ENCODE measurements at places on chromosomes 6 and 20. TPM values are rescaled to one million over a fixed set of nuclear protein-coding genes. Genes with fewer than 3 reads are reported as not detected.

Gene RCAN2
- total RNA-seq, result 48.3 TPM

- H3K4me3 ChIP-seq, result no peak overlapping the region
- H3K27ac ChIP-seq, result no peak overlapping the region
- H3K4me1 ChIP-seq, result no peaks in the 10 kb centered on the region
Observed at GRCh38 chr6:36650848-36651478, 27.6 kb upstream of the CDKN1A start.

- H3K27me3 ChIP-seq, result peaks cover 2% of the 10 kb centered on the region
- H3K4me3 ChIP-seq, result peak overlapping the region; percentile 70
- peaks cover 11% of the 10 kb centered on the region for H3K4me1 ChIP-seq
- peak overlapping the region; percentile 85 for H3K27ac ChIP-seq
- no peaks in the 10 kb centered on the region for H3K36me3 ChIP-seq
Observed at GRCh38 chr6:21597801-21598673, 4.5 kb downstream of the SOX4 start.

DNA sequence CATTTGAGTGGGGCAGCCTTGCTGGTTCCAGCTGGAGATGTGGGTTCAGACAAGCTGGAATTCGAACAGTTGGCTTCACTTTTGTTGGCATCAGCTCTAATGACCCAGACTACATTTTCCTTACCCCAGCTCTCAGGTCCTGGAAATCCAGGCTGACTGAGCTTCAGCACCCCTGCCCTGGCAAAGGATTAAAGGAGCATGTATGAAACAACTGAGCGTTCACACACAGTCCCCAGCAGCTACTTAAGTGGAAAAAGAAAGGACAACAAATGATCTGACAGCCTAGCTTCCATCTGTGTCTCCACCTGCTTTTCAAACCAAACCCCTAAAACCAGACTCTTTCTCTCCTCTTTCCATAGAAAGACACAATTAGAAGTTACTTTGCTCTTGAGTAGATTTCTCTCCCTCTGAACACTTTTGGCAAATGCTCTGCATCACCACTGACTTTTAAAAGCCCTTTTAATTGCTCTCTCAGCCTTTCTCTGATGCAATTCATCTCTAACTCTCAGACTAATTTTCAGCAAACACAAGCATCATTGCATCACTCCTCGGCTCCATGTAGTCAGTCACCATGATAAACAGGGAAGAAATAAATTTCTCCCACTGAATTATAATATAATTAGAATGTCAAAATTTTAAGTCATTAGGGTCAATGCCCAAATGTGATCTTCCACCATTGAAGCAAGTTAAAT, 28.1 kb downstream of the ROS1 start:
- H3K27me3 ChIP-seq, result no peaks in the 10 kb centered on the region
- H3K4me3 ChIP-seq, result no peak overlapping the region
- no peaks in the 10 kb centered on the region for H3K36me3 ChIP-seq

DNA sequence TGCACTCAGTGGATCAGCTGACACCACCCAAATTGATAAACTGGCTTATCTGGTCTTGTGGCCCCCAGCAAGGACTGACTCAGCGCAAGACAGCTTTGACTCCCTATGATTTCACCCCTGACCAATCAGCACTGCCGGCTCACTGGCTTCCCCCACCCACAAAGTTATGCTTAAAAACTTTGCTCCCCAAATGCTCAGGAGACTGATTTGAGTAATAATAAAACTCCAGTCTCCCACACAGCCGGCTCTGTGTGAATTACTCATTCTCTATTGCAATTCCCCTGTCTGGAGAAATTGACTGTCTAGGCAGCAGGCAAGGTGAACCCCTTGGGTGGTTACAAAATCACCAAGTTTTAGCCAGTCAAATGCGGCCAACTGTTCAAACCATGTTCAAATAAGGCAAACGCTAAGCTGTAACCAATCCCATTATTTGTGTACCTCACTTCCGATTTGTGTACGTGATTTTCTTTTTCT, 32.5 kb downstream of the SLC22A2 start:
- H3K27ac ChIP-seq, result no peak overlapping the region
- no peaks in the 10 kb centered on the region for H3K4me1 ChIP-seq
- H3K27me3 ChIP-seq, result no peaks in the 10 kb centered on the region
- DNase-seq, result no peak
- no peaks in the 10 kb centered on the region for H3K36me3 ChIP-seq
- H3K4me3 ChIP-seq, result no peak overlapping the region

- no peaks in the 10 kb centered on the region for H3K27me3 ChIP-seq
- DNase-seq, result no peak
- H3K4me1 ChIP-seq, result no peaks in the 10 kb centered on the region
- no peaks in the 10 kb centered on the region for H3K36me3 ChIP-seq
- no peak overlapping the region for H3K4me3 ChIP-seq
Observed at GRCh38 chr6:110048221-110048875, 70.2 kb downstream of the GPR6 start.

DNA sequence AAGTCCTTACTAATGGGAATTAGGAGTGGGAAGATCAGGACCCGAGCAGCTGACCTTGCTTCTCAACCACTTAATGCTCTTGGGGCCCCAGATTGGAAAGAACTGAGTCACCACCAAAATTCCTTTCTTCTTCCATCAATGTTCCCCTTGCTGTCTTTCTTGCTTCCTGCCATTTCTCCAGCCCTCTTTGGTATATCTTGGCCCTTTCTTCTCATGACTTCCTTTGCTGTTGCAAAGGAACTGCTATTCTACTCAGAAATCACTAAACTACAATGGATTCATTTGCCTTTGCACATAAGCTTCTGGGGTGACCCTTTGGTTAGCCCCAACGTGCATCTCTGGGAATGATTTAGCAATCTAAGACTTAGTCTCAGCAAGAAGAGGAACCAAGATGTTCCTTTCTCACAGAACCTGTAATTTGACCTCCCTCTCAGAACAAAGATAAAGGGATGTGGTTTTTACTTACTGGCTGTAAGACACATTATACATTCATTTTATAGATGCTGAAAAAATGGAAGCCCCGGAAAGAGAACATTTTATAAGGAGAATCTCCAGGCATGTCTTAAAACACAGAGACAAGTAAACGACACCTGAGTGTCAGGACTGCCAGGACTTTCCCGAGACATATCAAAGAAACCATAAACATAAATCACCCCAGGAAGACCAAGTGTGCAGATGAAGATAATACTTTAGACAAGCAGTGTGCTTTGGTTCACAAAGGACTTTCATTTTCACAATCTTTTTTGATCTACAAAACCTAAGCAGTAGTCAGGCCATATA, 99.0 kb upstream of the TNFAIP3 start:
- H3K4me3 ChIP-seq, result no peak overlapping the region
- DNase-seq, result no peak
- no peaks in the 10 kb centered on the region for H3K36me3 ChIP-seq
- no peak overlapping the region for H3K27ac ChIP-seq
- no peaks in the 10 kb centered on the region for H3K4me1 ChIP-seq
- H3K27me3 ChIP-seq, result no peaks in the 10 kb centered on the region

DNA sequence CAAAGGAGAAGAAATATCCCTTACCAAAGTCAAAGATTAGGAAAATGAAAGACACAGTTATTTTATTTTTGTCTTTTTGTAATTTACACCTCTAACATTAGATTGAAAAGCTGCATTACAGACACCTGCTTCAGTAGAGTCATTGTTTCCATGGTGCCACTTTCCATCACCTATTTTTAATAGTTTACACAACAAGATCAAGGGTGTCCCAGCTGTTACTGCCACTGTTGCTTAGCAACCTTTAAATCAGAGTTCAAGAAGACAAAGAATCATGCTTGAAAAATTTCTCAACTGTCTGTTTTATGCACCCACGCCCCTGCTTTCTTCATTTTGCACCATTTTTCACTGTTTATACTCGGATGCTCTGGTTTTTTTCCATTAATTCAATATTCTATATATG, 668.2 kb upstream of the GJE1 start:
- peak overlapping the region; percentile 73 for H3K27ac ChIP-seq
- no peak for DNase-seq
- no peaks in the 10 kb centered on the region for H3K36me3 ChIP-seq
- peaks cover 24% of the 10 kb centered on the region for H3K4me1 ChIP-seq
- H3K27me3 ChIP-seq, result no peaks in the 10 kb centered on the region
- H3K4me3 ChIP-seq, result no peak overlapping the region

DNA sequence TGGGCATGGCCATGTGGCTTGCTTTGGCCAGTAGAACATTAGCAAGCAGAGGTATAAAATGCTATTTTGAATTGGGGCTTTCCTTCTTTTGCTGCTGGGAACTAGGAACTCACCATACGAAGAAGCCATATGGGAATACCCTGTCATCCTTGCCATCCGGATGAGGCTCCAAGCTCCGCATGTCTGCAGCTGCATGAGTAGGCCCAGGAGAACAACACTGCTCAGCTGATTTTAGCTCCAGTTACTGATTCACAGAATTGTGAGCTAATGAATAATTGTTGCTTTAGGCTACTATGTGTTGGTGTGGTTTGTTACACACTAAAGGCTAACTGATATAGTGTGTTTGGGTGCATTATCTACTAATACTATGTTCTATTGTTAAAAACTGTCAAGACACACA, 2.7 kb upstream of the PLCB4 start:
- DNase-seq, result no peak
- no peak overlapping the region for H3K4me3 ChIP-seq
- H3K27me3 ChIP-seq, result peaks cover 10% of the 10 kb centered on the region
- H3K4me1 ChIP-seq, result no peaks in the 10 kb centered on the region

- no peak overlapping the region for H3K4me3 ChIP-seq
Observed at GRCh38 chr6:31122791-31123706, 2.8 kb upstream of the CDSN start.

DNA sequence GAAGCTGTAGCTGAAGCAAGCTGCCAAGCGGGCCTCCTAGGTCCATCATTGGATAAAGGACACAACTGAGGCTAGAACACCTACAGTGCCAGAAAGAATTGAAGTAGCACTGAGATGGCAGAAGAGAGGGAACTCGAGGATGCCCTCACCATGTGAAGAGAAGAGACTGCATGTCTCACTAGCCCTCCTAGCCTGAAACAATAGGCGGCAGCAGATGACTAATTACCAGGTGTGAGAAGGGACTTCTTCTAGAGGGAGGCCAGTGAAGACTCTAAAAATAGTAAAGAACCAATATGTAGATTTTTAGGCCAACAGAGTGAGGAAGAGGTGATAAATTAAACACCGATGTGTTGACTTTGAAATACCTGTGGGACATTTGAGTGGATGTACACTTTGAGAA, 50.3 kb downstream of the LGSN start:
- H3K36me3 ChIP-seq, result no peaks in the 10 kb centered on the region
- H3K27me3 ChIP-seq, result no peaks in the 10 kb centered on the region
- H3K27ac ChIP-seq, result no peak overlapping the region
- H3K4me1 ChIP-seq, result no peaks in the 10 kb centered on the region
- DNase-seq, result no peak
- no peak overlapping the region for H3K4me3 ChIP-seq

DNA sequence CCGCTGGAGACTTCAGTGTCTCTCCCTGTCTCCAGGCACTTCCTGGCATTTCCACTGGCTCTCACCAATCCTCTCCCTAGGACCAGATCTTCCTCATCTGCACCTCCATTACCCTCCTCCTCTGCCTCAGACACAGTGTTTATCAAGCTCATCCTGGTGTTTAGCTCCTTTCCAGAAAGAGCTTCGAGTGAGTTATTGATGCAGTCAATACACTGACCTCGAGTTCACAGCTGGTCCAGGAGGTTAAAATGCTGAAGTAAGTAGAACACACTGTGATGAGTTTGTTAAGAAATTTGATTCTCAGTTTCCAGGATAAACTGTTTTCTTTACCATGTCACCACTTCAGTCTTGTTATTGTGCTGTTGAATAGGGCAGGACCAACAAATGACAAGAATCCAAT, 42.1 kb upstream of the ARMC2 start:
- H3K4me3 ChIP-seq, result no peak overlapping the region
- H3K27me3 ChIP-seq, result no peaks in the 10 kb centered on the region
- H3K36me3 ChIP-seq, result no peaks in the 10 kb centered on the region
- no peak for DNase-seq

DNA sequence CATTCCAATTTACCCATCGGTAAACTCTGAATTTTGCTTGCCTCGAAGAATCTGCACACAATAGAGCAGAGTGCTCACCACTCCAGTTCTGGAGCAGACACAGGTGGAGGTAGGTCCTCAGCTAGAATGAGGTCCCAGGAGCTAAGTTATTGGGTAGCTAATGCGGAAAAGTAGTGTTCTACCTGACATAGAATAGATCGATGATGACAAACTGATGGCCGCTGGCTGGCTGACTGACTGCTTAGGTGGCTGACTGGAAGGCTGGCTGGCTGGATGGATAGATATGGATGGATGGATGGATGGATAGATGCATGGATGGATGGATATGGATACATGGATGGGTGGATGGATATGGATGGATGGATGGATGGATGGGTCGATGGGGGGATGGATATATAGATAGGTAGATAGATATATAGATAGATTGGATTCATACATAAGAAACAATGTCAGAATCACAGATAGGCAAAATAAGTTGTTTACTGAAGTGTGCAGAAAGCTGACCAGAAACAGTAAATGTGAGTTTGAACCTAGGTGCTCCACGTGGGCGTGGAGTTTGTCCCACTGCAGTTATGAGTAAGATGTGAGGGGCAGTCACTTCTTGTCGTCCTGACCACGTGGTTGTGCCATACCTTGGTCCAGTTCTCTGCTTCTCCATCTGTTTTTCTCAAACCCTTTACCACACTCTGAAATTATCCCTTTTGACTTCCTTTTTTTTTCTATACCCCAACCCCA, 62.1 kb downstream of the TBXT start:
- no peaks in the 10 kb centered on the region for H3K4me1 ChIP-seq
- H3K4me3 ChIP-seq, result no peak overlapping the region
- H3K27me3 ChIP-seq, result peaks cover 3% of the 10 kb centered on the region

- DNase-seq, result no peak
- H3K27ac ChIP-seq, result no peak overlapping the region
- no peaks in the 10 kb centered on the region for H3K27me3 ChIP-seq
- H3K36me3 ChIP-seq, result no peaks in the 10 kb centered on the region
- no peaks in the 10 kb centered on the region for H3K4me1 ChIP-seq
Observed at GRCh38 chr6:88670369-88670768, 293.0 kb downstream of the RNGTT start.

DNA sequence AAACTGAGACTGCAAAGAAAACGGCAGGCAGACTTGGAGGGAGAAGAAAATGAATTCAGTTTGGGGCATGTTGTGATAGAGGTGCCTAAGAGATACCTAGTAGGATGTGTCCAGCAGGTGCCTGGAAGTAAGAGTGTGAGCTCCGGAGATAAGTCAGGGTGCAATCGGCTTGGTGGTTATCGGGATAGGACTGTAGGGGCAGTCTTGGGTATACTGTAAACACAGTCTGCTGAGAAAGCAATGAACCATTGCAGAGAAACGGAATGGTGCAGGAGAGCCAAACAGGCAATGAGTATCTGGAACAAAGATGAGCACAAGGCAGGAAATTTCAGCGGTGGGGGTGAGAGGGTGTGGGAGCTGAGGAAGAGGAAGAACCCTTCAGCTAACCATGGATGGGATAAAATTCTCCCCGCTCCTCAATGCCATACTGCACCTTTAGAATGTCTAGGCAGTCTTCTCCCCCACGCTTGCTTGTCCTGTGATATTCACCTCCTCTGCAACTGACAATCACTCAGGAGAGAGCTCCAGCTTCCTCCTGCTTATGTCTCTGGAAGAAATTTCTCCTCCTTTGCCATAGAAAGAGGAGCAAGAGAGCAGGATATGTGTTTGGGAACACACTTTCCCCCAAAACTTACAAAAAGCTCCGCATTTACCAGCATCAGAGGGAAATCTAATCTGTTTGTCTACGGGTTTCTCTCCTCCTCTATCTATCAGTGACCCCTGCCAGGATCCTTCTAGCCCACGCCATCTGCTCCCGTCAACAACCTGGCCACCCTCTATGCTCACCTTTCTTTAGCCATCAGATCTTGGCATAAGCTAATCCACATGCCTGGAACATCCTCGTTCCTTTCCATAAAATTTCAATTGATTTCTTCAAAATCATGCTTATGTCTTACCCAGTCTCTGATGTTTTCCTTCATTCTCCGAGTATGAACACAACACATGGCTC, 381.7 kb upstream of the JARID2 start:
- H3K27me3 ChIP-seq, result no peaks in the 10 kb centered on the region
- no peak overlapping the region for H3K4me3 ChIP-seq
- DNase-seq, result no peak
- H3K4me1 ChIP-seq, result no peaks in the 10 kb centered on the region
- no peak overlapping the region for H3K27ac ChIP-seq
- H3K36me3 ChIP-seq, result no peaks in the 10 kb centered on the region

Measured in gastrocnemius medialis (tissue), 4 donors.